Lung microvascular endothelial cell (primary cell): ENCODE measurements at places on chromosomes 1 and 21.

DNA sequence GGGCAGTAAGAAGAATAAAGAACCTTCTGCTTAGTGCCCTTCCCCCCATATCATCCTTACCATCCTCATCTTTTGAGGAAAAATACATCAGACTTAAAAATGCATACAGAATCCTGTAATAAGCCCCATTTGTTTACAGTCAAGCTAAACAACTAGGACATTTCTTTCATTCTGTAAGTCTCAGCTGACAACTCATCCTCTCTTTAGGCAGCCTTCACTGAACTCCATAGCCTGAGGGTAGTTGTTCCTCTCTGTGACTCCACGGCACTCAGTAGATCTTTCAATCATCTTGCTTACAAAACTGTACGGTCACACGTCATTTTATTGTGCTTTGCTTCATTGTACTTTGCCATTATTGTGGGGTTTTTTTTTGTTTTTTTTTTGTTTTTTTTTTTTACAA, 82.5 kb downstream of the NRIP1 start:
- no peak for DNase-seq

- no peak for DNase-seq
These were observed 48.2 kb downstream of the RPAP2 start for GRCh38 chr1:92346866-92347640.

DNA sequence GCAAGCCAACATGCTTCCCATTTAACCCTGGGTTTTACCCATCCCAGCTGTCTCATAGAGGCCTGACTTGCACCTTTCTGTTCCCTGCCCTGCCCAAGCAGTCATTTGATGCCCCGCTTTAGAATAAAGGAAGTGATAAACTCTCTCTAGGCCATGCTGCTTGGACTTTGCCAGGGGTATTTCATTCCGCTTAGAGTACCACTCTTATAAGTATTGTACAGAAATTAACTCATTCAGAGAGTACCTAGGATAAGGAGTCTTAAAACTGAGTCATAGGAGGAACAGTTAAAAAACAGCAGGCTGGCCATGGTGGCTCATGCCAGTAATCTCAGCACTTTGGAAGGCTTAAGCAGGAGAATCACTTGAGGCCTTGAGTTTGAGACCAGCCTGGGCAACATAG, 21.0 kb upstream of the LYST start:
- no peak for DNase-seq

DNA sequence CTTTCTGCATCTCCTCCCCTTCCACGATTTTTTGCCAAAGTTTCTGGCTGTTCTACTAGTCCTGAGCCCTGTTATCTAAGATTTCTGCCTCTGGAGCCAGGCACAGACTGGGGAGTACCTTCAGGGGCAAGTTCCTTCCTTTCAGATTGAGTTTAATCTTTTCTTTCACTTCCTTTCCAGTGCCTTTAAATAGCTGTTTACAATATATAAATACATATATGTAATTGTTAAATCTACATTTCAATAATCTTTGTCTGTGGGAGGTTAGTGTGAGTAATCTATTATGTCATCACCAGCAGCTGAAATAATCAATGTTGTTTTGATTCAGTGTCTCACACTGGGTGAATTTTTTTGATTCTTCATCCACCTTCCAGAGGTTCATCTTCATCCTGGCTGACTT, 31.8 kb downstream of the DIPK1A start:
- no peak for DNase-seq

DNA sequence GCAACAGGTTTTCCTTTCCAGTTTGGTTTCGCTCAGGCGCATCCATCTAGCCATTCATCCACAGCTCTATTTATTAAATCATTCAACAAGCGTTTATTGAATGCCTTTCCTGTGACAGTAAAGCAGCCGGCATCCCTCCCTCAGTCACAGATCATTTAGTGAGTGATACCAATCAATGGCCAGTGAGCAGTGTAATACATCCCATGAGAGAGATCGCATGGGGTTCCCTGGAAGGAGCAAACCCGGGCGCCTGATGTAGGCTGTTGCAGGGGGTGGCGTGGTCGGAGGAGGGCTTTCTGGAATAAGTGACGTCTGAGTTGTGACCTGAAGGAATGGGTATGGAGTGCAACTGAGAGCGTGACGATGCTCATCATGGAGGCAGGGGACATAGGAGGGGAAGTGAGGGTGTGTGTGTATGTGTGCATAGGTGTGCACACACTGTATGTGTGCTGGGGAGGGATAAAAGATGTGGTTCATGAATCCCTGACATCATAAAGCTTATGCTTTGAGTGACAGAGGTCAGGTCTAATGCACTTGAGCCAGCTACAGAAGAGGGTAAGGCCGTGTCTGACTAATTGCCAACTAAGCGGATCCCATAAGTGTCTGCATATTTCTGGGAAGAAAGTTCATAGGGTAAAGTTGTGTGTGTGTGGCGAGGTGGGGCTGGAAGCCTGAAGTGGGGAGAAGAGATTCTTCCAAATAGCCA, 6.6 kb downstream of the FCMR start:
- no peak for DNase-seq

GRCh38 chr1:201025571-201026002, 2.1 kb upstream of the KIF21B start:
- DNase-seq = peak; percentile 78

- DNase-seq = no peak
These were observed 382.9 kb upstream of the B3GALT2 start for GRCh38 chr1:193569096-193569982.

DNA sequence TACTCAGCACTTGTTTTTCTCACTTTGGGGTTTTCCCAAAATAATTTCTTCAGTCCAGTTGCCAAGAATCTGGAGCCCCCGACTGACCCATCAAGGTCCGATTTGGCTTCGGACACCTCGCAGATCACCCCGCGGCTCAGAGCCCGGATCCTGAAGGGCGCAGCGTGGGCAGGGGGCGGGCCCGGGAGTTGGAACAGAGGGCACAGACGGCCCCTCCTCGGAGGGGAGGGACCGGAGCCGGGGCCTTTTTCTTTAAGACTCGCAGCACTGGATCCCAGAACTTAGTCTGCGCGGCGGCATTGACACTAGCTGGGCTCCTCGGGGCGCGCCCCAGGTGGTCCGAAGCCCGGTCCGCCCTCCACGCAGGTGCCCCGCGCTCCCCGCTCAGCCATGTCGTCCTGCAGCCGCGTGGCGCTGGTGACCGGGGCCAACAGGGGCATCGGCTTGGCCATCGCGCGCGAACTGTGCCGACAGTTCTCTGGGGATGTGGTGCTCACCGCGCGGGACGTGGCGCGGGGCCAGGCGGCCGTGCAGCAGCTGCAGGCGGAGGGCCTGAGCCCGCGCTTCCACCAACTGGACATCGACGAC, at the start of gene CBR3:
Gene CBR3, plus strand, starts transcription at position 277 of the 588 bp plus-strand sequence. Its CDS starts 114 bp downstream, at position 391.
- DNase-seq = peak; percentile 48

DNA sequence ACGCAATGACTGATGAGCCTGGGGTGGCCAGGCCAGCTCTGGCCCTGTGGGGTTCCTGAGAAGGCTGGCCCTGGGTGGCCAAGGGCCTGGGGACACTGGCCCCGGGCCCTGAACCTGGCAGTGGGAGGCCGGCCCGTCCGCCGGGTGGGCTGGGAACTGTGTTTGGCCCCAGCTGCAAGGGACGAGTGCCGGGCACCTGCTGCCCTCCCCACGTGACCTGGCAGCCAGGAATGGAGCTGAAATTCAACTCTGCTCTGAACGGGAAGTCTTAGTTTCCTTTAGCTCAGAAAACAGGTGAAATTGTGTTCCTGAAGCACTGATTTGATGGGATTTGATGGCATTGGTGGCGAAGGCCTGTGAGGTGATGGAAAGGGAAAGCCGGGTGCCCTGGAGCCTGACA, 8.2 kb upstream of the TTLL10 start:
- DNase-seq = no peak

- DNase-seq = peak; percentile 28
These were observed 519 bp downstream of the FNBP1L start for GRCh38 chr1:93448292-93448982.

- DNase-seq = no peak
These were observed 166.7 kb upstream of the BEND5 start for GRCh38 chr1:48943393-48943792.

DNA sequence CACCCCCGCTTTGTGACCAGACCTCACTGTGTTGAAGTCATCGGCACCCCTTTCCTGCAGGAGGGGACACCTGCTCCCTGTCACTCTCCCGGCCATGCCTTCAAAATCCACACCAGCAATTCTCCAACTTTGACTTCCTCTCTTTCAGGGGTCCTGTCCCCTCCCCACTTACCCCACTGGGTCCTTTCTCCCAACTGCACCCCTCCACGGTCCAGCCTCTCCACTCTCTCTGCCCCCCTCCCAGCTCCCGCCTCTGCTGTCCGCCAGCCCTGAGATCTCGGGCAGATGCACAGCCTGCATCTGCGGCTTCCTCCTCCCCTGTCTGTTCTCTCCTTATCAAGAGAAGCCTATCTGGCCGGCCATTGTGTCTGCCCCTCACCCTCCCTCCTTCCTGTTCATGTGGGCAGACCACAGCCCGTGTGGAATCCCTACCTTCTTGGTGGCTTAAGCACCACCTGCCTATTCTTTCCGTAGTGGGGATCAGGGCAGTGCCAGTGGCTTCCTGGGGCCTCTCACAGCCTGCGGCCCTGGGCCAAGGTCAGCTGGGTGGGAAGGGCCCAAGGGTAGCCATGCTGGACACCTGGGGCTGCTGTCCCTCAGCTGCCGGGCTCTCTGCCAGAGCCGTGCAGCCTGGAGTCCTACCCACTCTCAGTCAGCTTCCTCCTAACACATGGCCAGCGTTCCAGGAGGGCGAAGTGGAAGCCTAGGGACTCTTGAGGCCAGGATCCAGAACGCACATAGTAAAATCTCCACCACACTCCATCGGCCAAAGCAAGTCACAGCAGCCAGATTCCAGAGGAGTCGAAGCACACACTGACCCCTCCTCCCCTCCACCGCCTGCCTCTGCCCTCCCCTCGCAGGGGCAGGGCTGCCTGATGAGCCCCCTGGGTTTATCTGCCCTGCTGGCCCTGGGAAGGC, 5.1 kb upstream of the HES4 start:
- DNase-seq = peak; percentile 63

- DNase-seq = no peak
These were observed 51.8 kb downstream of the SLAMF6 start for GRCh38 chr1:160471253-160471652.

GRCh38 chr1:243286409-243287122, 30.7 kb downstream of the SDCCAG8 start:
- peak; percentile 50 for DNase-seq

GRCh38 chr1:161305867-161306519, 3.8 kb downstream of the MPZ start:
- peak; percentile 74 for DNase-seq

- DNase-seq = peak; percentile 92
These were observed 6.5 kb downstream of the CACHD1 start for GRCh38 chr1:64476251-64476952.

GRCh38 chr21:35342440-35342839, 293.3 kb upstream of the RUNX1 start:
- no peak for DNase-seq

DNA sequence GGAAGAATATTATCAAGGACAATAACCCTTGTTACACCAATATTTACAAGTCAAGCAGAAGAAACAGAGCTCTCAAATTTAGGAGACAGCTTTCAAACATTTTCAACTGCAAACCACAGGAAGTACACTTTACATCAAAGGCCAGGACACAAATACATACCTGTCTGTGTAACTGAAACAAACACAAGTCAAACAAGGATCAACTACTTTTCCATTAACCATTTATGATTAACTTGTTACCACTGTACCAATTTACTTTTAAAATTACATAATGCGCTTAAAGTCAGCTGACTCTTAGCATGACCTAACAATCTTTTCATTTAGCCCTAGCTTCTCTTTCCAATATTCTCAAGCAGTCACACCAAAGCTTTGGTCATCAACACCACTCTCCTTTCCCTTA, 43.5 kb downstream of the TRIM33 start:
- no peak for DNase-seq

GRCh38 chr1:1132956-1133750, 17.3 kb upstream of the C1orf159 start:
- DNase-seq = peak; percentile 43

DNA sequence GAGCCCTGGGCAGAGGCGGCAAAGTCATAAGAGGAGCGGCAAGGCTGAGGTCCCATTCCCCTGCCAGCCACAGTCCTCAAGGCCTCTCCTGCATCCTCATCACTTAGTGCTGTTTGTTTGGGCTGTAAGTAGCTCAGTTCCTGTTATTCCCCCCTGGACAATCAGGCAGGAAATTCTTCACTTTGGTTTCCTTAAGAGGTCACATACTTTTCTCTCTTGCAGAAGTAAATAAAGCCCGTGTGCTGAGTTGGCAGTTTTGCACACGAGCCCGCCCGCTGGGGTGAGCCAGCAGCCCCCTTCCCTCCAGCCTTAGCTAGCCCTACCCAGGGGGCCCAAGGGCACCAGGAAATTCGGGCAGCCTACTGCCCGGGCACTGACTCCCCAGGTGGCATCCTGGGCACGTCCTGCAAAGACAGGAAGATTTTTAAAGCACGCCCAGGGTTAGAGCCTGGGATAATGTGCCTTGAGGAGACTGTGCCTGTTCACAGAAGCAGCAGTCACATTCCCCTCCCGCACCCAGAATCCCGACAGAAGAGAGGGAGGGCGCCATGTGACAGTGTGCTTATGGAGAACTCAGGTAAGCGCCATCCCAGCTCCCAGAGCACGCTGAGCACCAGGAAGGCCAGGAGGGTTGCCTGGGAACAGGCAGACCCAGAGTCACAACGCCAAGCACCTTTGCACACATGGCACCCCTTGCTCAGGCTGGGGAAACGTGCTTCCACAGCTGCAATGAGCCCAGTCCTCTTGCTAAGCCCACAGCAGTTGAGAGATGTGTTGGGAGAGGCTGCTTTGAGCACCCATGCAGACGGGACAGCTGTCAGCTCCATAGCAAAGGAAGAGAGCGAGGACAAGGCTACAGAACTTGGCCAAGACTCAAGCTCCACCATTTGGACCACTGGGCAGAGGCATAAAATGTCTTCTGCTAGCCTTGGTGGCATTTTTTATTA, 144.5 kb upstream of the TMEM51 start:
- no peak for DNase-seq

- DNase-seq = peak; percentile 87
These were observed 9.3 kb upstream of the CACYBP start for GRCh38 chr1:174990382-174990999.

GRCh38 chr21:41507521-41508414, at the start of gene TMPRSS2:
Gene TMPRSS2, minus strand, starts transcription at chr21:41508158. Its CDS starts 10,025 bp downstream, at chr21:41498133.
- DNase-seq = no peak

DNA sequence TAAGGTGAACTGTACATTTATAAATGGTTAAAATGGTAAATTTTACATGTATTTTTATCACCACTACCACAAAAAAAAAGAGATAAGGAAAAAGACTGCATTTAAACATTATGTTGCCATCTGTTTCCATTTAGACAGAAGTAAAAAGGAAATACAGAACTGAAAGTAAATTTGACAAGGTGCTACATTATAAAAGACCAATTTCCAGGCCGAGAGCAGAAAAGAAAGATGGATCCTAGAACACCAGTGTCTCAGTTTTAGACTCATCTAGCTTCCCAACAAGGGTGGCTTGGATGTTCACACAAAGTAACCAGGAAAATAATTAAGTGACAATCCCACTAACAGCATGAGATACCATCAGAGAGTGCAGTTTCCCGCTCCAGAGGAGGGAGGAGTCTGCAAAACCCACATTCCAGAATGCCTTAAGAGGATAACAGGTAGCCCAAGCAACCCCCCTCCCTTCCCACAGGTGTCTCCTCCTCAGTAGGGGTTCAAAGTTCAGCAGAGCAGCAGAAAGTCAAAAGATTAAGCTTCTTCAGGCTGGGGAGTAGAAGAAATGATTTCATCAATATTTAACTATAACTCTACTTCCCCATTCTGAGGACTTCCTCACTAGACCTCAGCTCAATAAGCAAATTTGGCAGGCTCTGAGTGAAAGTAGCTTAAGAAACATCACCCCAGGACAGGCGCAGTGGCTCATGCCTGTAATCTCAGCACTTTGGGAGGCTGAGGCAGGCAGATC, 11.8 kb downstream of the TPM3 start:
- no peak for DNase-seq
